Sciatic nerve (tissue), 2 donors: ENCODE measurements at places on chromosomes 1 and 21.

GRCh38 chr1:236320671-236321070 is 38.9 kb upstream of the ERO1B start:
- DNase-seq, result no peak

GRCh38 chr1:186519982-186520381 is 59.1 kb upstream of the PDC start:
- DNase-seq, result no peak

GRCh38 chr21:28224191-28224726 is 768.4 kb downstream of the LTN1 start:
- DNase-seq, result no peak

DNA sequence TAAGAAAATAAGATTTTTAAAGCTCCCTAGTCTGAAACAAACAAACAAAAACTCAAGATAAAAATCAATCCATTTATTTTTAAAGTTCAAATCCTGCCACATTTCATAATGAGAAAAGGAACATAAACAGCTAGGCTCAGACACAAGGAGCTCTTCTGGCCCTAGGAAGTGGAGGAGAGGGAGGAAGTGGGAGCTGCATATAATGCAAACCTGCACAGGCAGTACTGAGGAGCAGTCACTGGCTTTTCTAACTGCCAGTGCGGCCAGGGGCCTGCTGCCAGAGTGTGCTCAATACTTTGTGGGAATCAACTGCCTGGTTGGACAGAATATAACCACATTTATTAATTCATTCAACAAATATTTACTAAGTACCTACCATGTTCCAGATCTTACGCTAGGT is 139.8 kb upstream of the SPATA6 start:
- no peak for DNase-seq

GRCh38 chr1:191953526-191953925 is 204.7 kb upstream of the RGS18 start:
- DNase-seq, result no peak

DNA sequence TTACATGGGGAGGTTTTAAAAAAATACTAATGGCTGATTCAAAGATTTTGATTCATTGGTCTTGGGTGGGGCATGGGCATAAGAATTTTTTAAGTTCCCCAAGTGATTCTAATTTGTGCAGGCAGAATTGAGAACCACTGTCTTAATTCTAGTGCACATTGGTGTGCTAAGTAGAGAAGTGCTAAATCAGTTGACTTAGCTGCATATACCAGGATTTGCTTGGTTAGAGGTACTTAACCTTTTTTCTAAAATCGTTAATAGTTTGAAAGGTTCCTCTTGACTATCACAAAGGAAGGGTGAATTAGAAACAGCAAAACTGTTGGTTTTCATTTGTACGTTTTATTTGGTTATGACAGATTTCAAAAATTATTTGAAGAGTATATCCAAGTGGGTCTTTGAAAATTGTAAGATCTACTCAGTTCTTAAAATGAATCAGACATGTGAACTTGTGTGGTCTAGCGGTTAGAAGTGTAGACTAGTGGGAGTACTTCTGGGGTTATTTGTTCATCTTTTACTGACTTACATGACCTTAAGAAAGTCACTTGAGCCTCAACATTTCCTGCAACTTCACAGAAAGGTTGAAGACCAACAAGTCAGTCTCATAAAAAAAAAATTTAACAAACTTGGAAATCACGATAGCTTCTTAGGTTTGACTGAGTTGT is 66.7 kb downstream of the RPAP2 start:
- no peak for DNase-seq

GRCh38 chr1:55803429-55803828 is 588.3 kb upstream of the USP24 start:
- DNase-seq, result no peak

- DNase-seq, result no peak
These were observed 13.8 kb downstream of the LYST start for GRCh38 chr1:235852887-235853286.

DNA sequence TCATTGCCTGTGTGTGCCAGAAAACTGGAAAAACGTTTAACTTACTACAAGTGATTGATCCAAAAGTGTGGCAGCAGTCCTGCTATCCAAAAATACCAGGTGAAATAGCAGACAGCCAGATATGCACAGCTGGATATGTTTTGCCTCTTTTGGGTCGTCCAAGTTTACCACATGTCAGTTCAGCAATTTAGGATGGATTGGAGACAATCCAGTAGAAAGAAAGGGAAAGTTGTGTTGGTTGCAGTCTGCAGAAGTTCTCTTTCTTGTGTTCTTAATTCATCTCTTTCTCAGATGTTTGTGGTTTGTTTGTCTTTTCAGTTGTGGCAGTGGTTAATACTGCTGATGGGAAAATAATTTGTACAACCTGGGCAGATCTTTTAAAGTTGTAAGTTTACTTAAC is 645.0 kb downstream of the PTPRC start:
- DNase-seq, result no peak

GRCh38 chr1:103327054-103327719 is 198.3 kb upstream of the RNPC3 start:
- DNase-seq, result no peak

GRCh38 chr21:28959367-28960099 is 33.1 kb downstream of the LTN1 start:
- DNase-seq, result no peak

- DNase-seq, result no peak
These were observed 61.6 kb upstream of the QSOX1 start for GRCh38 chr1:180092931-180093650.

- no peak for DNase-seq
These were observed 516.7 kb downstream of the KCNT2 start for GRCh38 chr1:196091397-196092135.

- DNase-seq, result peak; percentile 69
These were observed at the start of gene COL24A1 for GRCh38 chr1:86156566-86157455. COL24A1 (minus strand) TSS chr1:86156772; CDS start chr1:86156396, 376 bp downstream.

DNA sequence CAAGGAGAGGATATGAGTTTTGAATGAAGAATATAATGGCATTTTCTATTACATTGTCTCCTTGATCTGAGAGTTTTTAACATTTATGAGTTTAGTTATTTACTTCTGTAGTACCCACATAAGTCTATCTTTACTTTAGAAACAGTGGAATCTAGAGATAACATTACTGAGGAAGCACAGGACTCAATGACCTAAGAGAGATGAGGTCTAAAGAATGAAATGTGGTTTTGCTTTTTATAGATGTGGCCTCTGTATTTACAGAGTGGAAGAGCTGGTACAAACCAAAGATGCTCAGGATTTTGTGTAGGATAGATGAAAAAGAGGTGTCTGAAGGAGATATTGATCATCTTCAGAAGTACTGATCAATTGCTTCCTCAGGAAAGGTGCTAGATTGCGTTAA is 177.3 kb downstream of the KCTD3 start:
- no peak for DNase-seq

DNA sequence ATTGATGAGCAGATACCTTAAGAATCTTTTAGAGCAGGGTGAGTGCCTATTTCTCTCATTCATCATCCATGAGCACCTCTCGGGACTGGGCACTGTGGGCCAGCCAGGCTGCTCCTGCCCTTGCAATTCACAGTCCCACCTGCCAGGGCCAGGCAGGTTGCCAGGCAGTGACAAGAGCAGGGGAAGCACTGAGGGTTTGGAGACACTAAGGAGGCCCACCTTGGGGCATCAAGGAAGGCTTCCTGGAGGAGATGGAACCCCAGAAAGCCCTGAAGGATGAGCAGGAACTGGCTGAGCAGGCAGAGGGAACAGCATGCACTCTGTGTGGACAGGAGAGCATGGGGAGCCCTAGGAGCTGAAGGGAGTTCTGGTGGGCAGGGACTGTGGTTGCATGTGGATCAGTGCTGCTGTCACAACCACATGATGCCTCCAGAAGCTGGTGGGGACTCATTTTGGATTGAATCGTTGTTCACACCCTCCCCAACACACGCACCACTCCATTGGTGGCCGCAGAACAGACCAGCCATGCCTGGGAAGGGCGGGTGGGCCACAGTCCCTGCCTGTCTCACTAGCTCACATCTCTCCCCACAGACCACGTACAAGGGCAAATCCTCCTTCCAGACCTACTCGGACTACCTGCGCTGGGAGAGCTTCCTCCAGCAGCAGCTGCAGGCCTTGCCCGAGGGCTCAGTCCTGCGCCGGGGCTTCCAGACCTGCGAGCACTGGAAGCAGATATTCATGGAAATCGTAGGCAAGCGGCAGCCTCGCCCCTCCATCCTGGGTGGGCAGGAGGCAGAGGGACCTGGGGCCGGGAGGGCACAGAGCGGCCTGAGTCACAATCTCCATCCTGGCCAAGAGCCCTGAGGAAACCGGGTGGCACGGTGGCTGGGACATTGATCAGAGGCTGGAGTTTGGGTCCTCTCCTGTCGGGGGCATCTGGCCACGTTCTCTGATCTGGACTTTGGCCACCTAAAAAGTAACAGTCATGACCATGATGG is 55.1 kb downstream of the DISP3 start:
- DNase-seq, result peak; percentile 32

GRCh38 chr1:44266400-44267344 is 53.4 kb downstream of the DMAP1 start:
- no peak for DNase-seq

DNA sequence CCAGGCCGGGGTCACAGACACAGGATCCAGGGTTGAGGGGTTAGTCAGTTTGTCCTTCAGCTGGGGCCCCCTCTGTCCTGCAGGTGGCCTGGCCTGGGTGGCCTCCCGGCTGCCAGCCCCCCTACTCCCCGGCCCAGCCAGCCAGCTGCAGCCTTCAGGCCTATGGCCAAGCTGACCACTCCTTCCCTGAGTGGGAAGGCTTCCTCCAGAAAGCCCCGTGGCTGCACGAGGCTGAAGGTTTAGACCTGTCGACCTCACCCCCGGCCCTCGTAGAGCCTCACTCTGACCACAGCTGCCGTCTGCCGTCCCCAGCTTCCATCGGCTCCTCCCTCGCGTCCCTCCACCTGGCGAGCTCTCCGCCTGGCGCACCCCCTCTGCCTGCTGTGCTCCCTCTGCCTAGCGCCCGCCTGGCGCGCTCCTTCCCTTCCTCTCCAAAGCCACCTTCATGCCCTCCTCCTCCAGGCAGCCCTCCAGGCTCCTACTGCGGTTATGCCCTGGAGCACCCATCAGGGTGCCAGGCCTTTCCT is 9.6 kb downstream of the TTLL10 start:
- DNase-seq, result no peak

GRCh38 chr1:193416226-193417024 is 230.0 kb upstream of the B3GALT2 start:
- no peak for DNase-seq

- peak; percentile 63 for DNase-seq
These were observed 91.0 kb downstream of the OLFML2B start for GRCh38 chr1:161932668-161933067.

GRCh38 chr1:34982820-34983376 is 2.2 kb downstream of the TMEM35B start:
- no peak for DNase-seq

GRCh38 chr1:67792103-67792502 is 41.2 kb downstream of the GNG12 start:
- no peak for DNase-seq

GRCh38 chr1:208857465-208857864 is 613.3 kb upstream of the PLXNA2 start:
- no peak for DNase-seq

GRCh38 chr1:9013819-9014218 is 12.4 kb downstream of the SLC2A7 start:
- DNase-seq, result no peak

- DNase-seq, result no peak
These were observed 336.4 kb downstream of the SMYD3 start for GRCh38 chr1:246170574-246171261.

GRCh38 chr1:157156058-157156541 is 17.9 kb upstream of the ETV3 start:
- DNase-seq, result peak; percentile 89

DNA sequence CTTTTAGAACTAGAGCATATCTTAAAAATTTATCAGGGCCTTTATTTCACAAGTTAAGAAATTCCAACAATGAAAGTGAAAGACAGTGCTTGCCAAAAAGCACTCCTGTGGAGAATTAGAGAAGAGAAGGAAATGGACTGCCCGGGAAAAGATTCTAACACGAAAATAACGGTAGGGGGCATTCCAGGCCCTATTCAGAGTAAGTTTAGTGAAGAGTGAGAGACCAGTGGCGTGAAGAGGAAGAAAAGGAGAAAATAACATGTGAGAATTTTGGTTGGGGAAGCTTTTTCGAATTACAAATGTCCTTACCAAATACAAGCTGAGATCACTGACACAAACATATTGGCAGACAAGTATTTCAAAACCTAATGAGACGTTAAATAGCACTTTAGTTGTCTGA is 38.4 kb upstream of the RBM34 start:
- DNase-seq, result no peak

- DNase-seq, result no peak
These were observed 18.8 kb downstream of the KYAT3 start for GRCh38 chr1:88973520-88974137.

DNA sequence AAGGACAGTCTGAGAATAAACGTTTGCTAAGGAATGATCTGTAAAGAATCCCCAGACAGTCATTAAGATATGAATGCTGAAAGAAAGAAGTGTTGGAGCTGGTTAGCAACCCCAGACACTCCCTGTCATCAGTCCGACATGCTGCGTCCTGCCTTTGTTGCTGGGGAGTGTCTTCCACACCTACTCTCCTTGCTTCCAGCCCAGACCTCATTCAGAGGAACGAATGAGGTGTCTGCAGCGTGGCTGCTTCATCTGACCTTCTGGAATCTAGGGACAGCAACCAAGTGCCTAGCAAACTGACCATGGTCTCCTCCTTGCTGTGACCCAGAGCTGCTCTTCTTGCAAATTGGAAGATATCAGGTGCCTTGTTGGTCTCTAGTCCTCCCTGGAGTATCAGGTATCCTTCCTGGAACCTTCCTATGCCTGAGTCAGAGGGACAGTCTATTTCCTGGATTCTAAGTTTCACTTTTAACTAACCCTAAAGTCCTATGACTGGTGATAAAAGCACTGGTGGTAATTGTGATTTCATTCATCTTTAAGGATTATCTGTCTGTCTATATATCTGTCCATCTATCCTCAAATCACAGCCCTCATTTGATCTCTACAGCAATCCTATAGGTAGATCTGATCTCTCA is 45.3 kb downstream of the NFASC start:
- DNase-seq, result no peak

DNA sequence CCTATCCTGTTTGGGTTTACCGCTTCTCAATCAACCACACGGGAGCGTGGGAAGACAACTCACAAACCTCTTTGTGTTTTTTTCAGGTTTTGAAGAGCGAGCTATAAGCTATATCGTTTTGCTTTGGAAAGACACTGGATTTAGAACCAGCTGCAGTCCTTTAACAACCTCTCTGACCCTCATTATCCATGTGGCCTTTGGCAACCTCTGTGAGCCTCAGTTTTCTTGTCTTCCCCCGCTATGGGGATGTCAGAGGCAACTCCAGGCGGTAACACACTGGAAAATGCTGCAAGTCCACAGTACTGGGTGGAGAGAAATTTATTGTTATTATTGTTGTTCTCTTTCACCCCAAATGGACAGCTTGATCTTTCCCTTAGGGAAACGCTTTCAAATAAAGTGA is 100.0 kb downstream of the ETS2 start:
- no peak for DNase-seq
